ENCODE measurements at places on chromosomes 12 and 14. TPM values are rescaled to one million over a fixed set of nuclear protein-coding genes. Genes with fewer than 3 reads are reported as not detected.

The SLC6A12 gene
- total RNA-seq, result not detected

The NINJ2 gene
- not detected for total RNA-seq

The KRT80 gene
- total RNA-seq, result 1.1 TPM

The PLD4 gene
- total RNA-seq, result under 0.01 TPM

The MFAP5 gene
- 206 TPM for total RNA-seq

The EID3 gene
- 10.3 TPM for total RNA-seq

The HOXC4 gene
- total RNA-seq, result 0.24 TPM

The SLC24A4 gene
- total RNA-seq, result not detected

The HOXC10 gene
- not detected for total RNA-seq

The LMBR1L gene
- total RNA-seq, result 22.5 TPM

The NANOG gene
- total RNA-seq, result not detected

The MYH6 gene
- not detected for total RNA-seq

The PTPRQ gene
- total RNA-seq, result 2.2 TPM

The GLTP gene
- 56.3 TPM for total RNA-seq

The RNF212B gene
- total RNA-seq, result not detected

The ATL1 gene
- total RNA-seq, result 15.1 TPM

The NRL gene
- total RNA-seq, result 1.8 TPM

The CFAP54 gene
- total RNA-seq, result 3.4 TPM

The DAZAP2 gene
- total RNA-seq, result 137 TPM

The ENDOU gene
- under 0.01 TPM for total RNA-seq

The RNASE2 gene
- total RNA-seq, result not detected

The KRT79 gene
- total RNA-seq, result not detected

The NFATC4 gene
- total RNA-seq, result 285 TPM

The DHRS4 gene
- 30.2 TPM for total RNA-seq

The GUCY2C gene
- total RNA-seq, result not detected

The WNT1 gene
- total RNA-seq, result not detected

The SMCO2 gene
- not detected for total RNA-seq

The OR6C2 gene
- total RNA-seq, result not detected

The NTF3 gene
- total RNA-seq, result 4.4 TPM

The NTN4 gene
- 19.6 TPM for total RNA-seq

The SYNDIG1L gene
- total RNA-seq, result not detected

The RBP5 gene
- not detected for total RNA-seq

The ARG2 gene
- total RNA-seq, result 5.7 TPM

The CRACR2A gene
- 11.8 TPM for total RNA-seq

The PRH2 gene
- not detected for total RNA-seq

The LHX5 gene
- total RNA-seq, result not detected

The CLEC6A gene
- total RNA-seq, result not detected

The GPR68 gene
- 3.4 TPM for total RNA-seq

The HCAR2 gene
- total RNA-seq, result not detected

The DCAF4 gene
- 43.1 TPM for total RNA-seq

The CEBPE gene
- not detected for total RNA-seq

The TEX22 gene
- total RNA-seq, result 0.36 TPM

The KLRD1 gene
- not detected for total RNA-seq

The HOXC6 gene
- not detected for total RNA-seq

The CDK4 gene
- total RNA-seq, result 140 TPM

The GARIN6 gene
- total RNA-seq, result not detected

The ADAM21 gene
- total RNA-seq, result not detected

The KRT84 gene
- not detected for total RNA-seq

The ULK1 gene
- 13.3 TPM for total RNA-seq

The RIN3 gene
- total RNA-seq, result 15.6 TPM

The GYS2 gene
- total RNA-seq, result not detected

The TAMALIN gene
- 15.1 TPM for total RNA-seq

The AQP2 gene
- not detected for total RNA-seq

The OTX2 gene
- not detected for total RNA-seq

The SLC6A13 gene
- total RNA-seq, result 0.36 TPM
